ENCODE measurements at places on chromosomes 1 and 21.

DNA sequence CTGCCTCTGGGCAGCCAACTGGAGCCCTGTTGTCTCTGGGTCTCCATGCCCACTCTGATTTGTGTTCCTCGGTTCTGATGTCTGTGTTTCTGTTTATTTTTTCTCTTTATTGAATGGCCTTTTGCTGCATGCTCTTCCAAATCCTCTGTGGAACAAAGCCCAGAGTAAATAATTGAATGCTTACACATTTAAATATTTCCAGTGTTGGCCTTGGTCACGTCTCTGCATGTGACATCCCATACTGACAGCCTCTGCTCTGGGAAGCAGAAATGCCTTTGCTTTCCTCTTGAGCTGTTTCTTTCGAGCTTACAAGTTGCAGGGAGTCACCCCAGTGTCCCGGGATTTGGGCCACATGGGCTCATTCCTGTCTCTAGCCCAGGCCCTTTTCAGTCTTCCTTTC is 267.9 kb downstream of the PTPRU start:
- DNase-seq: no peak

- DNase-seq: no peak
Measured at GRCh38 chr1:222697203-222697602, 15.1 kb downstream of the AIDA start.

DNA sequence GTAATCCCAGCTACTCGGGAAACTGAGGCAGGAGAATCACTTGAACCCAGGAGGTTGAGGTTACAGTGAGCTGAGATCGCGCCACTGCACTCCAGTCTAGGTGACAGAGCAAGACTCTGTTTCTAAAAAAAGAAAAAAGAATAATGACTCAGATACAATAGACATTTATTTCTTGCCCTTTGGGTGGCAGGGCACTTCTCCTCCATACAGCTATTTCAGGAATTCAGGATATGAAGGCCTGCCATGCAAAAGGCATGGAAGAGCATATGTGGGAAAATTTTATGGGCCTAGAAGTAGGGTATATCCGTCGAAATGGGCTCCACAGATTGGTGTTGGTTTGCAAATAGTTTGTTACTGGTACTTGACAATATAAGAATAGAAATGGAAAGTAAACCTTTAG is 20.2 kb upstream of the POGZ start:
- DNase-seq: no peak

- no peak for DNase-seq
Measured at GRCh38 chr1:178645157-178645807, 79.8 kb upstream of the RALGPS2 start.

DNA sequence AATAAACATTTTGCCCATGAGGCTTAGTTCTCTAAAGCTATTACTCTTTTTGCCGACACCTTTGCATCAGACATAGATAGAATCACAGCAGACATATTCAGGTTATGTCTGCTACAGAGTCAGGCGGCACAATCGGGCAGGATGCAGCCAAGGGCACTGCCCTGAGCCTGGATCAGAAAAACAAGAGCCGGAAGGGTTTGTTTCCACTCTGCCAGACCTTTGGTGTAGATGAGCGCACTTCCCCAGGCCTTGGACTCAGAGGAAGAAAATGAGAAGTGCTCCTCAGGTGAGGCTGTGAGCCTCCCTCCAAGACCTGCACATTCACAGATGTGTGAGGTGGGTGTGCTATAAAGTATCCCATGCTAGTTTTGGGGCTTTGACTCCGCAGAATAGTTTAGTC is 43.7 kb downstream of the GNG12 start:
- no peak for DNase-seq

GRCh38 chr1:178776553-178776952 is 51.5 kb downstream of the RALGPS2 start:
- DNase-seq: no peak

DNA sequence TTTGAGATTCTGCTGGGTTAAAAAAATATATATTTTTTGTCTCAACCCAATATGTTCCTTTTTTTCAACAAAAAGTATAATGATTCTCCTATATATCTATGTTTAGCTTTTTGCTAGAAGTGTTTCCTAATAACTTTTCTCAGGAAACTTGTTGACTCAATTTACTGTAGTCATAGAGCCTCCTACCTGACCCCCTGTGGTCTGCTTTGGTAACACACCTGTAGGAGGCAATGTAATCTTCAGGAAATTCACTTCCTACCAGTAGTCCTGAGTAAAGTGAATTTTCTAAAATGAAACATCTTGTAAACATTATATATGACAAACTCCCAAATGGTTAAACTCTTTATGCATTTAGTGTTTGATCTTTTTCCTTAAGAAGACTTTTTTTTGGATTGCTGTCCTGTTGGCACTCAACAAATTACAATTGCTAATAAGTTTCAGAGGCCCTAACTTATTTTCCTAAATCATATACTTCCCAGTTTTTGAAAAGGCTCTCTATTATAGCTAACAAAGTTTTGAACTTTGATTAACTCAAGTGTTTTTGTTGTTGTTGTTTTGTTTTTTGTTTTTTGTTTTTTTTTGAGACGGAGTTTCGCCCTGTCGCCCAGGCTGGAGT is 118.3 kb downstream of the OLFML2B start:
- no peak for DNase-seq

Measured in central memory CD8-positive, alpha-beta T cell (primary cell).